Fibroblast of the conjunctiva (primary cell): ENCODE measurements at places on chromosomes 1 and 21.

- DNase-seq, result peak; percentile 35
Measured at GRCh38 chr1:24321697-24322469, 2.7 kb downstream of the GRHL3 start.

- DNase-seq, result no peak
Measured at GRCh38 chr1:37197411-37197810, 163.1 kb upstream of the GRIK3 start.

GRCh38 chr1:12604114-12604874 is 13.7 kb downstream of the DHRS3 start:
- DNase-seq, result peak; percentile 79

GRCh38 chr1:41957568-41957967 is 38.8 kb upstream of the HIVEP3 start:
- no peak for DNase-seq

- DNase-seq, result no peak
Measured at GRCh38 chr1:109539676-109540075, at the start of gene GPR61. Gene GPR61, plus strand, starts transcription at chr1:109539872. Its CDS starts 3,151 bp downstream, at chr1:109543023.

- no peak for DNase-seq
Measured at GRCh38 chr1:1908506-1908791, 6.6 kb upstream of the CALML6 start.

- DNase-seq, result no peak
Measured at GRCh38 chr1:192527950-192528349, 47.6 kb upstream of the RGS1 start.

- peak; percentile 80 for DNase-seq
Measured at GRCh38 chr21:46056450-46056903, 41.4 kb upstream of the COL6A2 start.

DNA sequence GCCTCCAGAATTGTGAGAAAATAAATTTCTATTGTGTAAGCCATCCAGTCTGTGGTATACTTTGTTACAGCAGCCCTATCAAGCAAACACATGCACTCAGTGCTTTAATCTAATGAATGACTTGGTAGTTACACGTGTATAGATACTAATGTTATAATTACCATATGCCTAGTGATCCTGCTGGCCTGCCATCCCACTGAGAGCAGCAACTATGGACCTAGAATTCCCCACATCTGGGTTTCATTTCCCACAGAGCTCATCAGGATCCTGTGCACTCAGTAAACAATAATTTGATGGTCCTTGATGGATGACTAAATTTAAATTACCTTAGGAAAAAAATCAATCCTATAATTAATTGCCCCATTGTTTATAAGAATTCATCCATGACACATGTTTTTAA is 86.5 kb upstream of the RGS1 start:
- DNase-seq, result no peak

- DNase-seq, result no peak
Measured at GRCh38 chr21:43357715-43358430, 69.1 kb downstream of the SIK1 start.

DNA sequence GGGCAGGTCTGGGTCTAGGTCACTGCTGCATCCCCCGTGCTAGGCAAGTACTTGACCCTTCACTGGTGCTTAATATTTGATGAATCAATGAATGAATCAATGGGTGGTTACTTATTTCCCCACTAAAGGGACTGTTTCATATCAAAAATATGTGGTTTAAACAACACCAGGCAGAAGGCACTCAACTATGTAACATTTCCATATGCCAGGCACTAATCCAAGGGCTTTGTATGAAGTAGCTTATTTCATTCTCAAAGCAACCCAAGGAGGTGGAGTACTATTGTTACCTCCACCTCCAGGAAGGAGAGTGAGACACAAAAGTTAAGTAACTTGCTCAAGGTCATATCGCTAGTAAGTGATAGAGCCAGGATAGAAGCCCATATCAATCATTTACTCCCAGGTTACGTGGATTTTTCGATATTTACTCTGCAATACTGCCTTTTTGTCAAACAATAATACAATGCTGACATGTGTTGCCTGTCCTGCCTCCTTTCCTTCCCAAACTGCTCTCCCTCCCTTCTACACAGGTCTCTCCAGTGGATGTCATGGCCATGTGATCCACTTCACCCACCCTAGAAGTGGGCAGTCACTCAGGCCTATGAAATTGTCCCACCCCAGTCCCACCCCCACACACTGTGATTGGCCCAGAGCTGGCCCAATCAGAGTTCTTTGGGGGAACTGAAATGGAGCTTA is 142.8 kb downstream of the ETS2 start:
- DNase-seq, result no peak

- DNase-seq, result no peak
Measured at GRCh38 chr21:15797577-15798363, 68.0 kb downstream of the USP25 start.

DNA sequence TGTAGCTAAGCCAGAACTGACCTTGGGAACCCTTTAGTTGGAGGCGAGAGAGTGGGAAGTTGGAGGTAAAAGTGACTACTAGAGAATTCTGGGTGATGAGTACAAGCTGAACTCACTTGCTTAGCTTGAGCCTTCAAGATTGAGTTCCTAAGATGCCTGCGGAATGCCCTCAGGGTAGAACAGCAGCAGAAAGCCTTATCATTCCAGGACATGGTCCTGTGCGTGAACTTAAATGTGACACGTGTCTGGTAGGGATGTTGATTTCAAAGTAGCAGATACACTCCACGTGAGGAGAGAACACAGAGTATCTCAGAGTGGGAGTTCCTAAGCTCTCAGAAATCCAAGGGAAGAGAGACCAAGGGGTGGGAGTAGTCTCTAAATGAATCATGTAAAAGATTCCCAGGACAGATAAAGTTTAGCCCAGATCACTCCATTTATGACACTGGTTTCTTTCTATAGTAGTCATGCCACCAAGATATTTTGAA is 60.1 kb downstream of the KCNK1 start:
- DNase-seq, result no peak

GRCh38 chr1:7783178-7783711 is 846 bp upstream of the PER3 start:
- DNase-seq, result no peak

GRCh38 chr1:184553845-184554244 is 167.0 kb downstream of the C1orf21 start:
- DNase-seq, result no peak

DNA sequence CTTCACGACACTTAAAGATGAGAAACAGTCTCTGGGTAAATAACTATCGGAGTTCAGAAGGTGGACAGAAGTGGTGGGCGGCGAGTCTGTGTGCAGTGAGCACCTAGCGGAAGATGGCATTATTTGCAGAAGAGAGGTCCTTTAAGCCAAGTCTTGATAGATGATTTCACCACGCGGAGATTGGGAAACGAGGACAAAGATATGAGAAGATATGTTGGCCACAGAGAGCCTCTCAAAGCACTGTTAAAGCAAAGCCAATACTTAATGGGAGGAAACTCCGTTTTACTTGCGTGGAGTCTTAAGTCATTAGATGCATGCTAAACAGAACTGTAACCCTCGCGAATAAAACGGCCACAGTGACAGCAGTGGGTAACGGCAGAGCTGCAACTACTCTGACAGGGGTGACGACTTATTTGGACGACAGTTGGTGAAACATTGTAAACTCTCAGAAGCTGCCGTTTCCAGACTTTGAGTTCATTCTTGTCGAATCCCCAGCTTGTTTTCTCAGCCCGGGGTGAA is 577 bp upstream of the CEP350 start:
- DNase-seq, result peak; percentile 18

- no peak for DNase-seq
Measured at GRCh38 chr1:223730479-223731132, 18.3 kb downstream of the CAPN2 start.

GRCh38 chr1:198465201-198466144 is 75.0 kb downstream of the ATP6V1G3 start:
- DNase-seq, result peak; percentile 33

- no peak for DNase-seq
Measured at GRCh38 chr1:224675590-224675989, 59.5 kb downstream of the CNIH3 start.

GRCh38 chr21:39984286-39984991 is 117.2 kb downstream of the PCP4 start:
- no peak for DNase-seq

DNA sequence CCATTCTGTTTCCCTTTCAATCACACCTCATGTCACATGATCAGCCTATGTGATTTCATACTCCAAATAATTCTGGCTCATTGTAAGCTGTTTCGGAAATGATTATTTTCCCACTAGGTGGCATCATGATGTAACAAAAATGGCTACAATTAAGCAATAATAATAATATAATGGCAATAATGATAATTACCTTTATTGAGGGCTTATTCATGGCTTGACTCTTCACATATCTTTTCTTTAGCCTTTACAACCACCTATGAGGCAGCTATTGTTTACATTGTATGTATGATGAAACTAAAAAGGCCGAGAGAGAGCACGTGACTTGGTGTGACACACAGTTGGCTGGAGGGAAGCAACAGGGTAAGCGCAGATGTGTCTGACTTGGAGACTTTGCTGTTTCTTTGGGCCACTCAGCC is 12.5 kb upstream of the KPRP start:
- DNase-seq, result peak; percentile 6

DNA sequence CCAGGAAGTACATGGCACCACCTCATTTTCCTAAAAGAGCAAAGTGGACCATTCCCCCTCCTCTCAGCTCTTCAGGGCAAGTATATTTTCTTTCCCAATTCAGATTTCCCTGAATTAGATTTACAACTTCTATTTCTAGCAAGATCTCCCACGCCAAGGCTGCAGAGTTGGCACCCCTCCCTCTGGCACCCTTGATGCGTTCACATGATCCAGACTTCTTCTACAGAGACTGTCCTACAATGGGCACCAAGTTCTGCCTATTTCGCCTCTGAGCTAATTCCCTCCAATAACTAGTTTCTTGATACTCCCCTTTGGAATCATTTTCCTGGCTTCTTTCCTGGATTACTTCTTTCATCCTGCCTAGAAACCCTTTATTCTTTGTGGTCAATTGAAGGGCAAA is 122.0 kb downstream of the CDC7 start:
- DNase-seq, result no peak

GRCh38 chr1:59262631-59263030 is 34.3 kb upstream of the FGGY start:
- DNase-seq, result no peak

GRCh38 chr1:89262643-89263042 is 10.0 kb downstream of the GBP5 start:
- DNase-seq, result no peak

DNA sequence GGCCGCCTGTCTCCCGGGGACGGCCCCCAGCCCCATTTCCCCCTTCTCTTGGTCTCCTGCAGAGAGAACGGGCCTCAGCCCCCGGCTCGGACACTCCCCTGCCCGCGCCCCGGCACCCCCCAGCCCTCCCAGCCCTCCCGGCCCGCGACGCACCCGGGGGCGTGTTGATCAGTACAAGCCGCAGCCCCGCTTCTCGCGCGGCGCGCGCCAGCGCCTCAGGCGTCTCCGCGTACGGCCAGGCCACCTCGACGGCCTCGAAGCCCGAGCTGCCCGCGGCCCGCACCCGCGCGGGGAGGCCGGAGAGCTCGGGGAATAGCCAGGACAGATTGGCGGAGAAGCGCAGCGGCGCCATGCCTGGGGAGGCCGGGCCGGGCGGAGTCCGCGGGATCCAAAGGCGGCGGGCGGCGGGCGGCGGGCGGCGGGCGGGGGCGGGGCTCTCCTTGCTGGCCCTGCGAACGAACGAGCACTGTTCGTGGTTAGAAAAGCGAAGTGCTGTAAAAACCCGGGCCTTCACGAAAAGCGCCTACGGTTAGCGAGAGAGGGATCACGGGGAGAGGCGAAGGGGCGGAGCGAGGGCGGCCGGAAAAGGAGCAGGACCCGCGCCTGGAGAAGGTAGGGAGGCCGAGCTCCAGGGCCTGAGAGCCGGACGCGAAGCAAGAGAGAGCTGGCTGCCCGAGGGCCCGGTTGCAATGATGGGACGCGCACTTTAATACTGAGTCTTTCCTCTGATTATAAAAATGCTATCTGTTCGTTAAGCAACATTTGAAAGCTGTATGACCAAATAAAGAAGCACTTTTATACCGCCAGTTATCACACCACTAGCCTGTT is at the start of gene HYI:
Gene HYI, minus strand, starts transcription at position 490 of the 828 bp plus-strand sequence. Its CDS starts 138 bp downstream, at position 352.
- peak; percentile 69 for DNase-seq

GRCh38 chr1:203146042-203146369 is 18.5 kb downstream of the ADORA1 start:
- no peak for DNase-seq

DNA sequence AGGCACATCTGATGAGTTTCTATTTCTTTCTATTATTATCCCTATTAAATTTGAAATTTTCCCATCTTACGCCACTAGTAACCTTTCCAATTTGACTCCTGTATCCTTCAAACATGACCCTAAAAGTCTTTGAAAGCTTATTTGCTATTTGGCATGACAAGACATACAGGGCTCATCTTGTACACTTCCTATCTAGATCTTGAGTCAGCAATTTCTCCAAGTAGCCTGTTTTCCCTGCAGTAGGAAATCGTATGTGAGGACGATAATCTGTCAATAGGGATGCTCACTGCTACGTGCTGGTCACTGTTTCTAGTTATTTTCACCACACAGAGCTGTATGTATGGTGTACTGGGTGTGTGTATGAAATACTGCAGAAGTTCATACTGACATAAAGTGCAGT is 142.7 kb downstream of the CDC42BPA start:
- no peak for DNase-seq

- peak; percentile 42 for DNase-seq
Measured at GRCh38 chr1:9371391-9371935, 78.8 kb downstream of the SPSB1 start.

DNA sequence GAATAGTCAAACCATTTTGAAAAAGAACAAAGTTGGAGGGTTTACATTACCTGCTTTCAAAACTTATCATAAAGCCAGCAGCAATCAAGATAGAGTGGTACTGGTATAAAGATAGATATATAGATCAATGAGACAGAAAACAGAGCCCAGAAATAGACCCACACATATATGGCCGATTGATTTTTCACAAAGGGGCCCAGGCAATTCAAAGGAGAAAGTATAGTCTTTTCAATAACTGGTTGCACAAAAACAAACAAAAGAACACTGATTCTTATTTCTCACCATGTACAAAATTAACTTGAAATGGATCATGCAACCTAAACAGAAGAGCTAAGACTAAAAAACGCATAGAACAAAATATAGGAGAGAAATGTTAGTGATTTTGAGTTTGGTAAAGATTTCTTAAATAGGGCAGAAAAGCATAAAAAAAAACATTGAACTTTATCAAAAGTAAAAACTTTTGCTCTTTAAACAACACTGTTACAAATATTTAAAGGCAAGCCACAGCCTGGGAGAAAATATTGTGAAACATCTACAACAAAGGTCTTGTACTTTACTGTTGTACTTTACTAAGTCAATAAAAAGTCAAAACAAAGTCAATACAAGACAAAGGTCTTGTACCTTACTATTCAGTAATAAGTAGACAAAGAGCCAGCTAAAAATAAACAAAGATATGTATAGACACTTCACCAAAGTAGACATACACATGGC is 50.2 kb downstream of the ST3GAL3 start:
- DNase-seq, result no peak
